Fibroblast of skin of left quadriceps (primary cell): ENCODE measurements at places on chromosomes 3 and 15.

DNA sequence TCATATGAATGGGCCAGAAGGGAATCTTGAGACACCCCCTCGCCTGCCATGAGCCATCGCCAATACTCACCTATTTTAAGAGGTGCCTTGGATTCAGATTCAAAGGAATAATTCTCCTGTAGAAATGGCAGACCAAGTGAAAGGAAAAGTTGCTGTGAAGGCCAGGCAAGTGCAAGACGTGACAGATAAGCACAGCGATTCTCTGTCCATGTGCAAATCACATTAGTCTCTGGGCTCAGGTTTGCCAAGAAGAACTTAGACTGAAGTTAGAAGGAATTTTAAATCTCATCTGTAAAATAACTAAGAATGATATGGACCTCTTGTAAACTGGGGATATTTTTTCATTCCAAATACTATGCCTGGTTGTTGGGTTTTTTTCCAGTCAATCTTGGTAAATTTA lies 173.6 kb downstream of the UACA start:
- DNase-seq, result no peak

- DNase-seq, result no peak
Measured at GRCh38 chr15:82533801-82534200, 6.5 kb downstream of the RPS17 start.

- peak; percentile 42 for DNase-seq
Measured at GRCh38 chr3:134483195-134483900, 2.4 kb downstream of the ANAPC13 start.

DNA sequence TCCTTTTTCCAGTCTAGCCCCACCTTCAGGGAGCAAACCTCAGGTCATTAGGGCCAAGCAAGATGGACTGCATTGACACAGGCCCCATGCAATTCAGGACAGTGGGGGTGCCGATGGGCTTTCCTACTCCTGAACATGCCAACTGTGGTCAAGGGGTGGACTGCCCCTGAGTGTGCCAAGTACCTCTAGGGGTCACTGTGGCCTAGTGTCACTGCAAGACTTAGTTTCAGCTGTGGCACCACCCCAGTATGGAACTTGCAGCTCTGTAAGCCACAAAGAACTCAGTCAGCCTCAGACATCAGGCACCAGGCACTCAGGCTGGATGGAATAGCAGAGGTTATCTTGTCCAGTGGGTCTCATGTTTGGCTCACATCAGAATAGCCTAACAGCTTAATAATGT lies 32.3 kb downstream of the EXOG start:
- DNase-seq, result no peak

DNA sequence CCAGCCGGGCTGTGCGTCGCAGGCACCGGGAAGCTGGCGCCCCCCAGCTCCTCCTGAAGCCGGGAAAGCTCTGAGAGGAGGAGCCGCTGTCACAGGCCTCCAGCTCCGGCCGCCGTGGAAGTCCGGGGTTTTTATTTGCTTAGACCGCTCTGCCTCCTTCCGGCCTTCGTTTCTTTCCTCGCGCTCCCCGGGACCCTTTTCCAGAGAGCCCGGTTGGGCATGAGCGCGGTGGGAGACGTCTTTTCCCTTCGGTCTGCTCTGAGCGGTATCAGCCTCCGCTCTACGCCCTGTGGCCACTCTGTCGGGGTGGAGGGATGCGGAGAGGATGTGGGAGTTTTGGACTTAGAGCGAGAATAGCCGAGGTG lies 559 bp downstream of the SENP5 start:
- no peak for DNase-seq
